ENCODE measurements at places on chromosomes 2 and 18. TPM values are rescaled to one million over a fixed set of nuclear protein-coding genes. Genes with fewer than 3 reads are reported as not detected.

The DSC2 gene
- 51.2 TPM for polyA plus RNA-seq

The TRIM54 gene
- polyA plus RNA-seq: 3.6 TPM

The CGREF1 gene
- polyA plus RNA-seq: 5.8 TPM

The CPO gene
- polyA plus RNA-seq: 1.6 TPM

The NYAP2 gene
- not detected for polyA plus RNA-seq

The CFAP221 gene
- polyA plus RNA-seq: 25.4 TPM

The PAX3 gene
- not detected for polyA plus RNA-seq

The ST8SIA3 gene
- polyA plus RNA-seq: not detected

The USP37 gene
- polyA plus RNA-seq: 22.0 TPM

The ARHGEF4 gene
- 7.5 TPM for polyA plus RNA-seq

The KCNJ3 gene
- 7.9 TPM for polyA plus RNA-seq

The RFTN2 gene
- 21.4 TPM for polyA plus RNA-seq

The ASPRV1 gene
- polyA plus RNA-seq: 3.9 TPM

The GRP gene
- 1.6 TPM for polyA plus RNA-seq

The LONRF2 gene
- polyA plus RNA-seq: 2.6 TPM

- DNase-seq: no peak
Measured at GRCh38 chr18:56321470-56321869, 316.9 kb downstream of the TXNL1 start.

DNA sequence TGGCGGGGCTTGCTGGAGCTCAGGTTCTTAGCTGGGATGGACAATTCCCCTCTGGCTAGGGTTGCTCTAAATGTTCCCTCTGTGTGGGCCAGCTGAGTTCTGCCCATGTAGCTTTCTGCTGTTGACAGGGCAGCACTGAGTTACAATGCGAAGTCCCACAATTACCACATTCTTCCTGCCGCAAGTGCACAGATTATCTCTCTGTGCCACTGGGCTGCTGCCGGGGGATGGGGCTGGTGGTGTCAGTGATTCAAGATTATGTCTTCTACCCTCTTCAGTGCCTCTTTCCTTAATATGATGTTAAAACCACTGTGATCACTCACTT is 708.1 kb downstream of the SLC4A3 start:
- no peak for DNase-seq

DNA sequence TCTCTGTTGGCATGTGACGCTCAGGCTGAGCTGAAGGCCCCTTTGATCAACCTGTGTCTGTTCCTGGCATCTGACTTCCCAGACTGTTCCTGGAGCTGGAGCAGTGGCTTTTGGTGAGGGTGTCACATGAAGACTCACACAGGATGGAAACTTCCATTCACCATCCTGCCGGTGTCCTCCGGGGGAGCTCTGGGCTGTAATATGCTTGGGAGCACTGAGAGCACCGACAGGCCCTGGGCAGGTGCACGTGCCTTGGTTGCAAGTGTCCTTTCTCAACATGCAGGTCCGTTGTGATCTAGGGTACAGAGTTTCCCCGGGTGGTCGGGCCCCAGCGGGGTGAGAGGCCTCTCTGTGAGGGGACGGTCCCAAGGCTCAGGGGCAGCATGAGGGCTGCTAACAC is 24.8 kb upstream of the GBX2 start:
- DNase-seq: no peak

DNA sequence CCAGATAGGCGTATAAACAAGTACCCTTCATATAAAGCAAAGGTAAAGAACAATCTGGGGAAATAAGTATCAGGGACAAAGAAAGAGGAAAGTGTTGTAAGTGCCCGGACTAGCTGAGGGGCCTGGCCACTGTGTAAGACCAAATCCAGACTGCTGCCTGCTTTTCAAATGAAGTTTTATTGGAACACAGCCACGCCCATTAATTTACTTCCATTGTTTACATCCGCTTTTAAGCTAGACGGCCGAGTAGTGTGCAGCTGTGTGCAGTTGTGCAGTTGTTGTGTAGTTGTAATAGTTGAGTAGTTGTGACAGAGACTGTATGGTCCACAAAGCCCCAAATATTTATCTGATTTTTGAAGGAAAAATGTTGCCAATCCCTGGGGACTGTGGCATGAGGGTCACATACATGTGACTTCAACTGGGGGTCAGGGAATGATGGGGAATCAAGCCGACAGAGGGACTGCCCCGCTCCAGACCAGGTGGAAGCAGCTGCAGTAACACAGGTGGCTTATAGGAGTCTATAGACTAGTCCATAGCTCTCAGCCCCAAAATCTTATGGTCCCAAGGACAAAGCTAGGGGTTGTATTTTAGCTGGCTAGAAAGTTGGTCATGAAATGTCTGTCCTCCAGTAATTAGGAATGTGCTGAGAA is 30.0 kb downstream of the FHL2 start:
- DNase-seq: no peak

DNA sequence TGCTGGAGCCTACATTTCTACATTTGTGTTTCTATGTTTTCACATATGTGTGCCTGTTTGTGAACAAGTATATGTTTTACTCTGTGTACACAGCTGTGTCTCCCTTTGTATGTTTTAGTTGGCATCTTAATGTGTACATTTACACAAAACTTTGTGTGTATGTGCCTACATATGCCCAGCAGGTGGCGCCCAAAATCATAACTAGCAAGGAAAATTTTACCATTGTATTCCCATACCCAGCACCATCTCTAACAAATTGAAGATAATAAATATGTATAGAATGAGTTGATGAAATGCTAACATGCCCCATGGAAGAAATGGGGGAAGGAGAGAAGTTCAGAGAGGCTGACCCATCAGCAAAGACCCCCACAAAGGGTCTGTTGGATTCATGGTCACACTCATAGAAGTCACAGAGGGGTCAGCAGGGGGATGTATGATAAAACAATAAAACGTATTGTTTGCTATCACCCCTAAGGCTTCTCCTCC is 48.1 kb downstream of the PKDCC start:
- no peak for DNase-seq

GRCh38 chr2:225465827-225466226 is 66.3 kb downstream of the NYAP2 start:
- no peak for DNase-seq

DNA sequence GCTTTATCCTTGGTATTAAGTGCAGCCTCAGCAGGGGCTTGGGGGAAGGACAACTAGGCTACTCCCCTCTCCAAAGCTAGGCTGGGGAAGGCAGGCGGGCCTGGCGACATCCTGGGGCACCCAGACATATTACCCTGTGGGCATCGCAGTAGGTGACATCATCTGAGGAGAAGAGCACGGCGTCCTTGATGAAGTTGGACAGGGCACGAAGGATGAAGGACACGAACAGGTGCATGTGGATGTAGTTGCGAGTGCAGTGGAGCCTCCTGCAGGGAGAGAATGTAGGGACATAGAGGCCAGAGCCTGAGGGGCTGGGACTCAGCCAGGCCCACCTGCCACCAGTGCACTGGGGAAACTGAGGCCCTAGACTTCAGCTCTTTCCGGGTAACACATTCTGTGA is 32.3 kb downstream of the TMEM37 start:
- no peak for DNase-seq

DNA sequence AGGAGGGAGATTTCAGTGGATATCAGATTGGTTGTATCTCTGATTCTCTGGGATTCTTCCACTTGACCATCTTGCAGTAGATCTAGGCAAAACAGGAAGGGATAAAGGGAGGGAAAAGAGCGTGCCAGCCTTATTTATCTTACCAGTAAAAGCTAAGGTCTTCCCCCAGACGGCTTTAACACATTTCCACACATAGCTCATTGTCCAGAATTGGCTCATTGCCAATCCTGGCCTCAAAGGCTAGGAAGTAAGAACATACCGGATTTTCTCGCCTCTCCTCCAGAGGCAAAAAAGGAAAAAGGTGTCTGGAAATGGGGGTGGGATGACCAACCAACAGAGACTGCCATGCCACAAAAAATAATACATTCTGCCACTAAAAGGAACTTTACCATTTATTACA is 411.6 kb upstream of the NRP2 start:
- DNase-seq: no peak

DNA sequence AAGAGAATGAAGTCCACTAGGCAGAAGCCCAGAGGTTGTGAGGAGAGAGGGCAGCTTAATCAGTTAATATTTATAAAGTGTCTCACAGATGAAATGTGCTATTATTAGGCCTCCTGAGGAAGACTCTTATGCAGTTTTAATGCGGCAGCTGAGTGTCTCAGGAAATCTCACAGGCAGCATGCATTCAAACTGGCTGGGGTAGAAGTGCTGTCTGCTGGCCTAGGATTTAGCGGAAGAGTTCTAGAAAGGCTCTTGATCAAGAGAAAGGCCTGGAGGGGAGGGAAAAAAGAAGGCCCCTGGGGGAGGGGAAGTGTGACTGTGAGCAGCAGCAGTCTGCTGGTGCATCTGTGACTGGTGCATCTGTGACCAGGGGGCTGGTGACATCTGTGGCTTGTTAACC is 133.0 kb downstream of the FSHR start:
- DNase-seq: no peak

DNA sequence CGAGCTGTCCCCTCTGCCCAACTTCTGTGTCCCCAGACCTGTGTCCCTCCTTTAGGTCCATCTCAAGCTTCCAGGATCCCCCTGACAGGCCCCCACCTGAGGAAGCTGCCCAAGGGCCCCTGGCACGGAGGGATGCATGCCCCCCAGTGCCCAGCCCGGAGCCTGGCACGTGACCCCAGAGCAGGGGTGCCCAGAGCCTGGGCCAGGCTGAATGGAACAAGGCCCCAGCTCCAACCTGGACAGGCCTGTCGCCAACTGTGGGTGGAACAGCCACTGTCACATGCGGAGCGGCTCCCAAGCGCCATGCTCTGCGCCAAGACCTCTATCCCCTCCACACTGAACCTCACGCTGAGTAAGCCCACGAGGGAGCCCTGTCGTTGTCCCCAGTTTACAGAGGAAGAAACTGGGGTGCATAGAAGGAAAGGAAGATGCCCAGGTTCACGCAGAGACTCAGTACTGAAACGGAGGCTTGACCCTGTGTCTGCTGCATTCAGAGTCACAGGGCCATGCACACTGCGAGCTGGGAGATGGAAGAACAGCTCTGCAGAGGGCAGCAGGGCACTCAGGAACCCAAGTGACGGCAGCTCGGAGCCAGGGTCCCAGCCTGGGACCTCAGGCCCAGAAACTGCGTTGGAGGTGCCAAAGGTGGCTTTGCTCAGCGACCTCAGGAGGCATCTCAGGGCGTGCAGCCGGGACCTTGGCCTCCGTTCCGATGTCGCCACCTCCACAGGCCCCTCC is 5.5 kb upstream of the ECEL1 start:
- DNase-seq: no peak

- no peak for DNase-seq
Measured at GRCh38 chr2:233746475-233747282, 13.4 kb upstream of the UGT1A1 start.

- no peak for DNase-seq
Measured at GRCh38 chr2:195117011-195117410, 540.0 kb upstream of the SLC39A10 start.

DNA sequence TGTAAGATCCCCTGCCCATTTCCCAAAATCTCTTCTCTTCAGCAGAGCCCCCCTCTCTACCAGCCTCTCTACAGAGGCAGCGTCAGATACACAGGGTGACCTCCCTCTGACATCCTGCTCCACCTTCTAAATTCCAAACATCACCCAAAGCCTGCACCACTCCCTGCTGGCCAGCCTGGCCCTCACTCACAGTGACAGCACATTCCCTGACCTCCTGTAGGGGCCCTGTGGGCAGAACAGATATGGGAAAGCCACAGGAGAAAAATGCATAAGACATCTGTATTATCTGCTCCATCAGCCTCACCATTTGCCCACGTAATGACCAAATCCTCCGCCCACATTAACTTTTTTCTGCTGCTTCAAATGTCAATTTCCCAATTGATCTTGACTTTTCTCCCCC is 40.6 kb downstream of the TRABD2A start:
- no peak for DNase-seq

GRCh38 chr18:37381554-37381953 is 184.0 kb downstream of the CELF4 start:
- DNase-seq: no peak

GRCh38 chr2:65991381-65992197 is 443.3 kb upstream of the MEIS1 start:
- peak; percentile 55 for DNase-seq

- no peak for DNase-seq
Measured at GRCh38 chr2:99621774-99622173, 132.0 kb upstream of the REV1 start.

DNA sequence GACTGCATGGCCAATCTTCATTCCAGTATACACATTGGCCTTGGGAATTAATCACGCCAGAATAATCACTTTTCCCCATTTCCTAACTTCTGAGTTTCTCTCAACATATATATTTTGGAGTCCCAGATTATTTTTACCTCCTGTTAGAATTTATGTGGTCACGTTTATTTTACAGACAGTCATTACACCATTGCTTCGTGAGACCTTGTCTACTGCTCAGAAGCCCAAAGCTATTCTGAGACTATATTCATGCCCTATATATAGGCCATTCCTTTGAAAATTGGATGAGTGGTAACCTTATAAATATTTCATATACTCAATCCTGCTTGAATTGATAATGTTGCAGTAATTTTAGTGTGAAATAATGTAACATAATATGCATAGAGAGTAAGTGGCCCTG is 610.0 kb upstream of the CDH2 start:
- DNase-seq: no peak

GRCh38 chr2:35410431-35411061 is 945.0 kb upstream of the CRIM1 start:
- DNase-seq: peak; percentile 6

GRCh38 chr2:134718817-134719814 is at the start of gene TMEM163:
TSS of gene TMEM163 (minus strand) at chr2:134719000.
- DNase-seq: no peak

DNA sequence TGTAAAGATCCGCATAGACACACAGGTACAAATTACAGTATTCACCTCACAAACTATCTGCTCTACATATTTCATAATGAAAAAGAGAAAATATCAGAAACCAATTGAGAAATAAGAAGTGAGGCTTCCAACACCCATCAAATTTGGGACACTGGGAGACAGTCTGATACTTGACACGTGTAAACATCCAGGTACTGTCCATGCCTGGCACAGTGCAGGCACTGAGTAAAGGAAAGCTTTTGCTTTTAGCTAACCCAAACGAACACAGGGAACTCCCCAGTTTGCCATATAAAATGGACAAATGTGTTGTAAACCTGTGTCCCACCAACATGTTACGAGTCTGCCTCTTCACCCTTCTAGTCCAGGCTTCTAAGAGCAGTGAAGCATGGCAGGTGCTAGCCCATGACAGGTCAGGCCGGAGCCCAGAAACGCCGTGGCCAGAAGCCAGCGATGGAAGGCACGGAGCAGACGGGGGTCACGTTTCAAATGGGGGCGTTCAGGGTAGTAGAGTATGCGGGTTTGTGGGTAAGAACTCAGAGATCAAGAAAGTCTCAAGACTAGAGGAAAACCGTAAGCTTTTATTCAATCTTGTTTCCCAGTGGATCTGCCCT is 27.0 kb downstream of the CDH2 start:
- no peak for DNase-seq

DNA sequence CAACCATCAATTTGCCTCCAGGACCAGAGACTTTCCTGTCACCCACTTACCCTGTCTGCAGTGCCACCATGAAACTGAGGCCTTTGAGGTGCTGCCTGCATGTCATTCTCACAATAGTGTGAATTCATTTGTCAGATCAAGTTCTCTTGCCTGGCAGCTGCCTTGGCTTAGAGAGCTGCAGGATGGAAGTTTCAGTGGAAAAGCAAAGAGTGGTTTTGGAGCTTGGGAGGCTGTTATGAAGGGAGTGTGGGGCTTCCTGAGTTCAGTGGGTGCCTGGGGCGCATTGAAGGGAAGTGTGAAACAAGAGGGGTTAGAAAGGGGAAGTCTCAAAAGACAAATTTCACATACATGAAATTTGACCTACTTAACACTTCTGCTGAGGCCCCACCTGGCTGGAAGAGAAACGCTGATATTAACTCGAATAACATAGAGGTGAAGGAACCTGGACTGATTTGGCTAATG is 7.9 kb upstream of the LBH start:
- no peak for DNase-seq

GRCh38 chr18:46422552-46423055 is 234.4 kb downstream of the LOXHD1 start:
- no peak for DNase-seq
